Bronchial epithelial cell (primary cell): ENCODE measurements at places on chromosomes 7 and 10. TPM values are rescaled to one million over a fixed set of nuclear protein-coding genes. Genes with fewer than 3 reads are reported as not detected.

The RNF148 gene
- total RNA-seq = 0.26 TPM in 2 replicates

The LRRD1 gene
- total RNA-seq = 0.13 TPM in 1 of 2 replicates, not detected in the other

The ZPBP gene
- not detected in 2 replicates for total RNA-seq

The LIPM gene
- not detected in 2 replicates for total RNA-seq

The AS3MT gene
- total RNA-seq = 2.1 and 2.6 TPM in 2 replicates

The TAC1 gene
- 0.13 TPM in 1 of 2 replicates, not detected in the other for total RNA-seq

The GPAM gene
- 9.2 and 10.4 TPM in 2 replicates for total RNA-seq

The FAM24B gene
- total RNA-seq = 7.9 and 11.1 TPM in 2 replicates
